ENCODE measurements at places on chromosomes 3 and 15.

DNA sequence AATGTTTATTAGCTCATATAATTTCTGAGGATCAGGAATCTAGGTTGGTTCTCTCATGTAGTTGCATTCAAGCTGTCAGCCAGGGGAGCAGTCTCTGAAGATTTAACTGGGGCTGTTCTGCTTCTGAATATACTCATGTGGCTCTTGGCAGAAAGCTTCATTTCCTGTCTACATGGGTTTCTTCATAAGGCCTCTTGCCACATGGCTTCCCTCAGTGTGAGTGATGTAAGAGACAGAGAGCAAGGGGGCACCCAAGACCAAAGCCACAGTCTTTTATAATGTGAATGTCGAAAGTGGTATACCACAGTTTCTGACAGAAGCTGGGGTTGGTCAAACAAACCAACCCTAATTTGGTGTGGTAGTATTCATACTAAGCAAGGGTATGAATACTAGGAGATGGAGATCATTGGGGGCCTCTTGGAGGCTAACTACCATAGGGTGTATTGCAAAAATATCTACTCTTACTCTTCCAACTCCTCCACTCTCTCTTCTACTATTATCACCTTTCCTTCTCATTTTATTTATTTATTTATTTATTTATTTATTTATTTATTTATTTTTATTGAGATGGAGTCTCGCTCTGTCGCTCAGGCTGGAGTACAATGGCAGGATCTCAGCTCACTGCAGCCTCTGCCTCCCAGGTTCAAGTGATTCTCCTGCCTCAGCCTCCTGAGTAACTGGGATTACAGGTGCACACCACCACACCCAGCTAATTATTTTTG is 123.8 kb downstream of the B3GALNT1 start:
- DNase-seq, result peak; percentile 97

DNA sequence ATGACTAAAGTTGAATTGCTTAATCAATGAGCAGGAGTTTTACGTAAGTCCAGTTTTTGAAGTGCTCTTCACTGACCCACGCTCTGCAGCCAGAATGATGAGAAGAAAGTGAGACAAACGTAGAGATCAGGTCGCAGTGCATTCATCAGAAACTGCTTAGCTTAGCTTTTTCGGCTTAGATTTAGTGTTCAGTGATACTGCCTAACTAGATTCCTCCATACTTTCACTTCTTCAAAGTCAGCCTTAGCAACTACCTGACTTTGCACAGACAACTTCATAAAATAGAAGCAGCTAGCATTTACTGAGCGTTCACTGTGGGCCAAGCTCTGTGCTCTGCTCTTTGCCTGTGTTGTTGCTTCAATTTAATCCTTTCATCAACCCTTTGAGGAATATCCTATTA is 116.1 kb downstream of the KCNH8 start:
- DNase-seq, result peak; percentile 1

DNA sequence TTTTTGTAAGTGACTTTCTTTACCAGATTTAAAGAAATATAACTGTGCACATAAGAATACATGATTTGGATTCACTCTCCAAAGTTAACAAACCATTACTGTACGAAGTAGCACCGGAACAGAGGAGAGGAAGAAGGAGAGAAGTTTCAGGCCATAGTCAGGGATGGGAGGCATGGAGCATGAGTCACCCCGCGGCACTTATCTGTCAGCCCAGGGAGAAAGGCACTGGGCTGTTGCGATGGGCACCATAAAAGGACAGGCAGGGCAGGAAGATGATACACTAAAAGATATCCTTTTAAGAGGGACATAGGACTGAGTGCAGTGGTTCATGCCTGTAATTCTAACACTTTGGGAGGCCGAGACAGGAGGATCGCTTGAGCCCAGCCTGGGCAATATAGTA is 37.0 kb downstream of the TTC23 start:
- DNase-seq, result no peak

DNA sequence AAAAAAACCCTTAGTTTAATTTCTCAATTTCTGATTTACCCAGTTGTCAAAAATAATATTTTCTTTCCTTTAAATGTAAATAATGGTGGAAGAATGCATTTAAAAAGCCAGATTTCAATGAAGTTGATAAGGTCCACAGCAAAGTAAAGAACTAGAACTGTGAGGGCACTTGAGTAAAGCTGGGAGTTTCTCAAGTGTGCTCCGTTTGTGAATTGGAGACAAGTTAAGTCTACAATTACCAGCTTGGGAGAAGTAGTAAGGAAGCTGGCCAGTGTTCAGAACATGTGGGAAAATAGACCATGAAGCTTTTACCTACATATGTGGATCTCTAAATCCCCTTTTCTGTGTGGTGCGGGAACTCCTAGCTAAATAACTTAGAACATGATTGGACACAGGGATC is 239.4 kb downstream of the OXSM start:
- no peak for DNase-seq

- DNase-seq, result no peak
These were observed 27.0 kb downstream of the PCCB start for GRCh38 chr3:136277115-136277514.

GRCh38 chr3:67478423-67478822 is 176.0 kb downstream of the SUCLG2 start:
- no peak for DNase-seq

DNA sequence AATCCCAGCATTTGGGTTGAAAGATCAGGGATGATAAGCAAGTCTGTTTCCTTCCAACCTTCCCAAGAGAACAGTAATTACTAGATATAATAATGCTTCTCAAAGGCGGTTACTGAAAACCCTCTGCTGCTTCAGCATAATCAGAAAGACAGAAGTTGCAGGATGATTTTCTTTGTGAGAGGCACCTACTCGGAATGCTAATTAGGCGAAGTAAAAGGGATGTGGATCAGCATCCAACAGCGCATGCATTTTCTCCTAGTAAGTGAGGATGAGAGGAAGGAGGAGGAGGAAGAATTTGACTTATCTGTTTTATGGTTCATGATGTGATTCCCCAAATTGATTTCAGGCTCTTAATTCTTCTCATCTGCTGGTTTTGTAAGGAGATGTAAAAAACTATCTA is 118.0 kb downstream of the CACNA2D3 start:
- DNase-seq, result no peak

DNA sequence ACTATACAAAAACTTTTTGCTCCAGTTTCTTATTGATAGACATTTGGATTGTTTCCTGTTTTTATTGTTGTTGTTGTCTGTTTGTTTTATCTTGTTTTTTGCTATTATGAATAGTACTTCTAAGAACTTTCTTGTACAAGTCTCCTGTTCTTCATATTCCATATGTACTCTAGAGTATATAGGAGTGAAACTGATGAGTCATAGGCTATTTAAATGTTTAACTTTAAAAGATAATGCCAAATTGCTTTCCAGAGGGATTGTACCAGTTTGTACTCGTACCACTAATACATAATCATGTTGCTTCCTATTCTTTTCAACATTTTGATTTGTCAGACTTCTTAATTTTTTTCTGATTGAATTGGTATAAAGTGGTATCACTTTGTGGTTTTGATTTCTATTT is 19.6 kb downstream of the LRRC49 start:
- DNase-seq, result no peak

GRCh38 chr3:140219923-140220452 is 285.0 kb downstream of the CLSTN2 start:
- peak; percentile 2 for DNase-seq

DNA sequence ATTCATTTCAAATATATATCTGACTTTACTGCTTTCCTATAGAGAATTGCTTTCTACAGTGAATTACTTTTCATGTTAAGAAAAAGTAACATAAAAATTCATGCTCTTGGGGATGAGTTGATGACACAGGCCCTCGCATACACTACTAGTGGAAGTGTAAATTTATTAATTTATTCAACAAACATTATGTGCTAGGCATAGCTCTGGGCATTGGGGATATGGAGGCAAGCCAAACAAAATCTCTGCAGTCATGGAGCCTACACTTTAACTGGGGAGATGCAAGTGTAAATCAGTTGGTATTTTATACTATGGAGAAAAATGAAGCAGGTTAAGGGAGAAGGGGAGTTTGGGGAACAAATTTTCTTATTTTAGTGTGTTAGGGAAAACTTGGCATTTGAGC is 340.7 kb downstream of the RAP2B start:
- DNase-seq, result no peak

DNA sequence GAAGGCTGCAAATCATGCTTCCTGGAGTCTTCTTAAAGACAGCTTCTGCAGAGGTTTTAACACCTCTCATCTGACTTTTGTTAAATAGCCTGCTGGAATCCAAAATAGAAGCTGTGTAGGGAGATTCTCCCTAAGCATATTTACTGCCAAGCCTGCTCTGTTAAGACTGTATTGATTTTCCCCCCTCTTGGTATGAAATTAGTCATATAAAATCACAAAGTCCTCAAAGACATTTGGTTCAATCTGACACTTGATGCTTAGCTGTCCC is 94.6 kb downstream of the ITPR1 start:
- no peak for DNase-seq

DNA sequence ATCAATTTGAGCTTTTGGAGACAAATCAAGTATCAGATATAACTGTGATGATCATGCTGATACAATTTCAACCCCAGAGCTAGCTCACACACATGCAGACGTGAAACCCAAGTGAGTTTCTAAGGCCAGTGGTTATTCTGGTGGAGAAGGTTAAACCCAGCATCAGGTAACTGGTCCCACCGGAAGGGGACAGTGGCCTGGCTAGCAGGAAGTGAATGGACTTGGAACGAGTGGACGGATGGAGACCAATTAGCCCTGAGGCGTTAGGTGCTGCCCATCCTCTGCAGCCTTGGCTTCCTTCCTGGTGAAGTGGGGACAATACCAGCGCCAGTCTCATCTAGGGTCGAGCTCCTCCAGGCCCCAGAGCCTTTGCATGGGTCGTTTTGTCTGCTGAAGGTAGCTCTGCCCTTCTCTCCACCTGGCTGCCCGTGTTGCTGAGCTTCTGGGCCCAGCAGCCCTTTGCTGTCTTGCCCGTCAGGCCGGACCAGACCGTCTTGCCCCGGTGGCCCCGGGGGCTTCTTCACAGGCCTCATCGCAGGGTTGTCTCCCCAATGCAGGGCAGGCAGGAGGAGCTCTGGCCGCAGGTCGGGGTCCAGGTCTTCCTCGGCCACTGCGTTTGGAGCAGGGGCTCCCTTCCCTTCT is 915 bp upstream of the KCTD6 start:
- DNase-seq, result no peak

- no peak for DNase-seq
These were observed 71.6 kb downstream of the CHAC1 start for GRCh38 chr15:41024885-41025284.

DNA sequence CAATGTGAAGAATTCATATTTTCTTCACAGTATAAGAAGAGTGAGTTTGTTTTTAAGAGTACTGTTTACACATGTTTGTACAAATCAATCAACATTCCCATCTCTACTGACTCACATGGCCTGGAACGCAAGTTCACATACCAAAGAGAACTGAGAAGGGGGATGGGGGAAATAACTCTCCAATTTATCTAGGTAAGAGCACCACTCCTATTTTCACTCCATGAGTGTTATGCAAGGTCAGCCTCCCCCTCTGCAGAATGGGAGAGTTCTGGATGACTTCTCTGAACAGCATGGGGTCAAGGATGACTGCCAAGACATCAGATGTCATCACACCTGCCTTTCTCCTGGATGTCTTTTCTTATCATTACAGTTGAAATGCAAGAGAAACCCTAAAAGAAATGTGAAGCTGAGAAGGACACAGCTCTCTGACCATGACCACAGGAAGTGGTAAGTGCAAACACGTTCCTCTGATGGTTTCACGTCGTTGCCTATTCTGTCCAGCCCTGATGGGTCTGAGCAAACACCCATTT is 95.2 kb downstream of the SEMA6D start:
- no peak for DNase-seq

GRCh38 chr15:58264053-58264971 is 126.1 kb downstream of the AQP9 start:
- DNase-seq, result no peak

DNA sequence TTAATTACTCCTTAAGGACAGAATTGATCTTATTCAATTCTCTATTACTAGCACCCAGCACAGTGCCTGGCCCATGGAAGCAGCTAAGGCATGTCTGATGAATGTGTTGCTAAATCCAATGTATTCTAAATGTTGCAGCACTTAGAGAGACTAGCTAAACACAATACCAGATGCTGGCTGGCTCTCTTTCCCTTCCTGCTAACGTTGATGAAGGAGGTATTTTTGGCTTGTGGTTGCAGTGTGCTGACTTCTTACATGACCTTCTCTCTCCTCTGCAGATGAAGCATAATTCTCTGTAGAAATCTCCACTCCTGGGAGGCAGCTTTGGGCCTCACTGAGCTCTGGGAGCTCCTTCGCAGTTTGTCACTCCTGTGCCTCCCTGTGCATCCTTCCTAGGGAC is 183.6 kb downstream of the PEX5L start:
- peak; percentile 14 for DNase-seq

DNA sequence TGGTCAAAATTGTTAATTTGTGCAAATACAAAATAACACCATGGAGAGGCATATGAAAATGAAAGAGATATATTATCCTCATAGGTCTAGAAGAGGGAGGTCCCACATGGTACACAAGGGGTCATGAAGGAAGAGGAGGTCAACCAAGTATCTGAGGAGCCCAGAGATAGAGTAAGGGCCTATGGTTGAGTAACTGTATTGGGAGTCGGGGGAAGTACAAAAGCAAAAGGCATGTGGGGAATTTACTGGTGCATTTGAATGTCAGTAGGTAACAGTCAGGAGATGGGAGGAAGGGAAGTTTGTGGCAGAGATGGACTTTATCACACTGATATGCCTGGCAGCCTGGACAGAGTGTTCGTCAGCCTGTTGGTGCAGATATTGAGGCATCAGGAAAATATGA is 1113.7 kb downstream of the OTOL1 start:
- DNase-seq, result no peak

GRCh38 chr3:42229942-42230688 is 35.9 kb downstream of the CCK start:
- peak; percentile 44 for DNase-seq

DNA sequence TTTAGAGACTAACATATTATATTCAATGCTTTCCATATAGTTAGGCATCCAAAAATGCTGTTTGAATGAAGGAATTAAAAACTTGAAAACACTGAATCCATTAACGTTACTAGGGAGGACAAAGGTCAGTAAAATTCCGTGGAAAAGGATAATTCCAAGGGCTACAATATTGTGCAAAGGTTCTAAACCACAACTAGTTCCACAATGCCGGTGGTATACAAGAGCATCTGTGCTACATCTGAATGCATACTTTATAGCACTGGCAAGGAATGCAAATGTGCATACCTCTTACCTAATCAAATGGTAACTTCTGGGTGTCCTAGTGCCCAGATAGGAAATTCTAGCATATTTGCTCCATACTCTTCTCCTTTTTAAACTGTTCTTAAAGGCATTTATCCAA is 2.2 kb downstream of the ICE2 start:
- DNase-seq, result no peak

DNA sequence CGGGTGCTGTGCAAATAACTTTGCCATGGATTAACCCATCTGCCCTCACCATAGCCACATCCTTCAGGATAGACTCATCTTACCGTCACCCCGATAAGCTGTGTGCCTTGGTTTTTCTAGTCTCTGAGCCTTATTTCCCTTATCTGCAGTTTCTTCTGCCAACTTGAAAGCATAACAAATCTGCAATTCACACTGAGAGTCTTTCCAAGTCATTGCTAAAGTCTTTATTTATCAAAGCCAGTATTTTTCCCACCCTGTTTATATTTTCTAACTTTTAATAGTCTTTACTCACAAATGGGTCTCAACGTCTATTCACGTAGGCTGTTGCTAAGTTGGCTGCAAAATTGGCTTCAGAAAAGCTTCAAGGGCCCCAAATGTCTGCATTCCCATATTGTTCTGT is 61.6 kb upstream of the SUCLG2 start:
- DNase-seq, result no peak

- no peak for DNase-seq
These were observed 18.2 kb upstream of the PDIA5 start for GRCh38 chr3:123048480-123049237.

Measured in NB4 (cell line).